Smooth muscle cell of the coronary artery (primary cell): ENCODE measurements at places on chromosomes 7 and 10. TPM values are rescaled to one million over a fixed set of nuclear protein-coding genes. Genes with fewer than 3 reads are reported as not detected.

The TMEM196 gene
- not detected in 2 replicates for total RNA-seq

The KCNMA1 gene
- 9.8 and 44.0 TPM in 2 replicates for total RNA-seq

The CDC14C gene
- total RNA-seq, result 0.08 TPM in 1 of 2 replicates, not detected in the other

The ZNF727 gene
- 0.15 and 0.35 TPM in 2 replicates for total RNA-seq

The NPC1L1 gene
- 0.12 TPM in 1 of 2 replicates, not detected in the other for total RNA-seq

The GLI3 gene
- total RNA-seq, result 2.2 and 3.2 TPM in 2 replicates

The NODAL gene
- total RNA-seq, result not detected in 2 replicates

The GJD4 gene
- not detected in 2 replicates for total RNA-seq

The HOGA1 gene
- 0.75 and 0.94 TPM in 2 replicates for total RNA-seq

The AGK gene
- 6.9 and 19.6 TPM in 2 replicates for total RNA-seq

The WEE2 gene
- not detected in 2 replicates for total RNA-seq

The ZNF398 gene
- total RNA-seq, result 4.0 and 4.7 TPM in 2 replicates

The TBC1D12 gene
- total RNA-seq, result 5.5 and 13.4 TPM in 2 replicates

The CXCL12 gene
- total RNA-seq, result 197 and 235 TPM in 2 replicates

The CPA5 gene
- total RNA-seq, result 0.08 and 0.12 TPM in 2 replicates

The CCDC172 gene
- not detected in 2 replicates for total RNA-seq
